Stimulated activated CD8-positive, alpha-beta memory T cell treated with anti-CD3 and anti-CD28 coated beads, Interleukin-7, amount 100 ng/mL, for 1 hour (primary cell): ENCODE measurements at places on chromosomes 4 and X.

GRCh38 chr4:88441696-88442095, 15.2 kb upstream of the HERC5 start:
- no peak for DNase-seq

- DNase-seq: no peak
Observed at GRCh38 chr4:41146716-41147506, 67.4 kb downstream of the APBB2 start.

- no peak for DNase-seq
Observed at GRCh38 chr4:87649980-87650379, at the start of gene DMP1. Gene DMP1, plus strand, starts transcription at chr4:87650280. Its CDS starts 6,213 bp downstream, at chr4:87656493.

- no peak for DNase-seq
Observed at GRCh38 chrX:16474511-16474910, 175.4 kb upstream of the S100G start.

DNA sequence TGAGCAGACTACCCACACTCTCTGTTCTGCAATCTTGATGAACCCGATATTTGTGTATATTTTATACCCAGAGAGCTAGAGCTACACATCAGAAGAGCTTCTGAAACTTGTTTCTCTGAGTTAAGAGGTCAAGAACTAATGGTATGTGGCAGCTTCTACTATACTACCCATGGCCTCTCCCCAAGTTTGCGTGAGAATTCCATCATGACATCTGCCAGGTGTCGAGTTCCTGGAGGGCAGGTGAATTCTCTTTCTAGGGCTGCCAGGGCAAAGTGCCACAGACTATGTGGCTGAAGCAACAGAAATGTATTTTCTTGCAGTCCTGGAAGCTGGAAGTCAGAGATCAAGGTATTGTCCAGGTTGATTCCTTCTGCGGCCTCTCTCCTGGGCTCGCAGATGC, 4.4 kb downstream of the SORCS2 start:
- DNase-seq: no peak

- no peak for DNase-seq
Observed at GRCh38 chrX:153582896-153583295, 16.0 kb downstream of the CCNQ start.
